ENCODE measurements at places on chromosomes 3 and 15. TPM values are rescaled to one million over a fixed set of nuclear protein-coding genes. Genes with fewer than 3 reads are reported as not detected.

GRCh38 chr15:41804361-41804760 lies 23.5 kb upstream of the JMJD7 start:
- H3K4me3 ChIP-seq, result no peak overlapping the region
- H3K36me3 ChIP-seq, result no peaks in the 10 kb centered on the region
- H3K27me3 ChIP-seq, result no peaks in the 10 kb centered on the region
- no peaks in the 10 kb centered on the region for H3K4me1 ChIP-seq
- no peak for DNase-seq

- no peak overlapping the region for H3K27ac ChIP-seq
- H3K36me3 ChIP-seq, result peaks cover 1% of the 10 kb centered on the region
- no peak for DNase-seq
These were observed 185.9 kb downstream of the MEIS2 start for GRCh38 chr15:36914466-36914865.

CYP1A2 gene
- not detected for total RNA-seq

EHD4 gene
- 56.6 TPM for total RNA-seq

CLEC3B gene
- total RNA-seq, result 109 TPM
